ENCODE measurements at places on chromosomes 16 and 17. TPM values are rescaled to one million over a fixed set of nuclear protein-coding genes. Genes with fewer than 3 reads are reported as not detected.
A peak's percentile ranks its signal among the peaks of the same experiment; 100 is the strongest.

CLDN7 gene
- 2.4 TPM for total RNA-seq

MMP28 gene
- total RNA-seq, result 127 TPM

C17orf100 gene
- 2.1 TPM for total RNA-seq

IGF2BP1 gene
- total RNA-seq, result not detected

COX6A2 gene
- total RNA-seq, result not detected

CACNG4 gene
- total RNA-seq, result not detected

RCVRN gene
- total RNA-seq, result not detected

DNA sequence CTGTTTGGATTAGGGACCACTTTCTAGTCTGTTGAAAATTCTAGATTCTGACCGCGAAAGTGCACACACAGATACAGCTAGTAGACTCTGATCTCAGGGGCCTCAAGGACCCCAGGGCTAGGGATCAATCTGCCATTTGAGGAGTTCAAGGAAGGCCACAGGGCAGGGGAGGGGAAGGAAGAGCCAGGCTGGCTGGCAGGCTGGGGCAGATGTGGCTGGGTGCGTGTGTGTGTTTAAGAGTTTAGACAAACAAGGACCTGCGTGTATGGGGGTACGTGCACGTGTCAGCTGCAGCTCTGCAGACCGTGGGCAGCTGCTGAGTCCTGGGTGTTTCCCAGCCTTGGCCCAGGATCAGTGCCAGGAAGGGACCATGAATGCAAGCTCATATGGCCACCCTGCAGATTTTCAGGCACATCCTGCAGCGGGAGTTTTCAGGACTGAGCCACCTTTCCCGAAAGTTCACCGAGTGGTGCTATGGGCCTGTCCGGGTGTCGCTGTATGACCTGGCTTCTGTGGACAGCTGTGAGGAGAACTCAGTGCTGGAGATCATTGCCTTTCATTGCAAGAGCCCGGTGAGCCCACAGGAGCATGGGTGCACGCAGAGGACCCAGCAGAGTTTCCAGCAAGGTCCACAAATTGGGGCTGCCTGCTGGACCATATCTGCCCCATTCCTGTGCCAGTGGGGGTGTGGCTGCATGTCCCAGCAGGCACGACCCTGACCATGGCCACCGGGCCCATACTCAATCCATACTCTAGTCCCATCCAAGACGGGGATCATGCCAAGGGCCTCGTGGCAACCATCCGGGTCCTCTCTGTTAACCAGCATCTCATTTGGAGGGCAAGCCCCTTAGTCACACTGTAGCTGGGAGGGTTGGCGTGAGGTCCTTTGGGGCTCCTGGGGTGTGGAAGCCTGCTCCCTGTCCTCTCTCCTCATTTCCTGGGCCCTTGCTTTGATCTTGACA is 10.6 kb downstream of the TRPV2 start:
- H3K4me3 ChIP-seq, result no peak overlapping the region
- DNase-seq, result no peak
- no peaks in the 10 kb centered on the region for H3K36me3 ChIP-seq

DNA sequence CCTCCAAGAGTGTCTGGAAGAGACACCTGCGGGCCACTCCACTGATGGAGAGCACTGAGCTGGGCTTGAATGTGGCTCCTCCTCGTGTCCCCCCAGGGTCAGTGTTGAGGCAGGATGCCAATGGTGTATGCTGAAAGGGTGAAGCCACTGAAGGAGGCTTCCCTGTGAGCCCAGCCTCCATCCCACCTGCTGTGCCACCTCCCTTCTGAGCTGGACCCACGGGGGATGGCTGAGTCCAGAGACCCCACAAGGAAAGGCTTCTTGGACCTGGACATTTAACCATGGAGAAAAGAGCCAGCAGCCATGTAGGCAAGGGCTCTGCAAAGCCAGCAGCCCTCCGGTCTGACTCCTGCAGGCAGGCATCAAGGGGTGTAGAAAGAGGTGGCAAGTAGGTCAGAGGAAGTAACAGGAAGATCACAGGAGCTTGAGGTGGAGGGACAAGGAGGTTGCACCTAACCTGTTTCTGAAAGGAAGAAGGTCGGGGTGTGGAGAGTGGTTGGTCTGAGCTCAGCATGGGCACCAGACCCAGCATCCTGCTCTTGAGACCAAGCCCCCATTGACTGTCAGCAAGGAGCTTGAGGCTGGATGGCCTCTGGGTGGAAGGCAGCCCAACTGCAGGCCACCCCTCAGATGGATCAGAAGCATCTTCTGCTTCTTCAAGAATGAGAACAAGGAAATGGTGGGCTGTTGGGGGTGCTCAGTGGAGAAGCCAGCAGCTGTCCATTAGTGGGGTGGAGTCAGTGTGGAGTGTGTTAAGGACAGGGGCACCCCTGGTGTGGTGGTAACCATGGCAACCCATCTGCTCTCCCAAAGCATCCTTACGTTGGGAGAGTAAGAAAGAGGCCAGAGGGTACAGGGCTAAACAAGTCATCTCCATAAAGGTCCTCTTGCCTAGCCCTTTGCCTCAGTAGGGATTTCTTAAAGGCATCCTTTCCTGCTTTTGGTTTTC is 80.7 kb downstream of the PLD6 start:
- H3K36me3 ChIP-seq, result no peaks in the 10 kb centered on the region
- DNase-seq, result no peak
- peak overlapping the region; percentile 23 for H3K27ac ChIP-seq
- peaks cover 6% of the 10 kb centered on the region for H3K4me1 ChIP-seq

- no peaks in the 10 kb centered on the region for H3K27me3 ChIP-seq
- peaks cover 3% of the 10 kb centered on the region for H3K4me1 ChIP-seq
- no peak overlapping the region for H3K4me3 ChIP-seq
Measured at GRCh38 chr16:24523569-24523968, 15.8 kb upstream of the RBBP6 start.

DNA sequence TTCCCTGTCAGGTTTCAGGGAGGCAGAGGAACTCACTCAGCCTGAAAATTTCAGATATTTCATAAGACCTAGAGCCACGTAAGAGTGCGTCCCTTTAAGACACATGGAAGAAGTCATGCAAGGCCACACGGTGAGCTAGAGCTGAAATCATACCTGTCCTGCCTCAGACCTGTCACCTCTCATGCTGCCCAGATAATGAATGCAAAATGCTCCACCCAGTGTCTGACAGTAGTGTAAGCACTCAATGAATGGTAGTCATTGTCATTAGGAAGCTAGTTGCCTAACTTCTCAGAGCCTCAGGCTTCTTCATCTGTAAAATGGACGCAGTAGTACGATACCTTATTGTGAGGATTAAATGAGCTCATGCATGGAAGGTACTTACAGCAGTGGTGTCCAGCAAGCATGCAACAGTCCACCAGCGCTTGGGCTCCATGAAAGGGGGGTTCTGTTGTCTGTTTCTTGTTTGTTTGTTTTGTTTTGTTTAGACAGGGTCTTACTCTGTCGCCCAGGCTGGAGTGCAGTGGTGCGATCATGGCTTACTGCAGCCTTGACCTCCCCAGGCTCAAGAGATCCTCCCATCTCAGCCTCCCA is 60.7 kb downstream of the WSB1 start:
- peak overlapping the region; percentile 96 for H3K27ac ChIP-seq
- H3K4me3 ChIP-seq, result no peak overlapping the region
- no peaks in the 10 kb centered on the region for H3K27me3 ChIP-seq
- no peaks in the 10 kb centered on the region for H3K36me3 ChIP-seq

DNA sequence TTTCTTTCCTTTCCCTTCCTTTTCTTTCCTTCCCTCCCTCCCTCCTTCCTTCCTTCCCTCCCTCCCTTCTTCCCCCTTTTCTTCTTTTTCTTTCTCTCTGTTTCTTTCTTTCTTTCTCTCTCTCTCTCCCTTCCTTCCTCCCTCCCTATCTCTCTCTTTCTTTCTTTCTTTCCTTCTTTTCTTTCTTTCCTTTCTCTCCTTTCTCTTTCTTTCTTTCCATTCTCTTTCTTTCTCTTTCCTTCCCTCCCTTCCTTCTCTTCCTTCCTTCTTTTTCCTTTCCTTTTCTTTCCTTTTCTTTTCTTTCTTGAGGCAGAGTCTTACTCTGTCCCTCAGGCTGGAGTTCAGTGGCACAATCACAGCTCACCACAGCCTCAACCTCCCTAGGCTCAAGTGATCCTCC is 31.0 kb downstream of the DEXI start:
- no peaks in the 10 kb centered on the region for H3K27me3 ChIP-seq
- no peak for DNase-seq
- no peak overlapping the region for H3K27ac ChIP-seq
- H3K36me3 ChIP-seq, result no peaks in the 10 kb centered on the region
- H3K4me1 ChIP-seq, result no peaks in the 10 kb centered on the region
- no peak overlapping the region for H3K4me3 ChIP-seq

GRCh38 chr17:27542841-27543463 is 86.7 kb downstream of the KSR1 start:
- no peak overlapping the region for H3K4me3 ChIP-seq
- no peaks in the 10 kb centered on the region for H3K36me3 ChIP-seq
- DNase-seq, result no peak
- peaks cover 52% of the 10 kb centered on the region for H3K4me1 ChIP-seq
- no peak overlapping the region for H3K27ac ChIP-seq
- H3K27me3 ChIP-seq, result no peaks in the 10 kb centered on the region

DNA sequence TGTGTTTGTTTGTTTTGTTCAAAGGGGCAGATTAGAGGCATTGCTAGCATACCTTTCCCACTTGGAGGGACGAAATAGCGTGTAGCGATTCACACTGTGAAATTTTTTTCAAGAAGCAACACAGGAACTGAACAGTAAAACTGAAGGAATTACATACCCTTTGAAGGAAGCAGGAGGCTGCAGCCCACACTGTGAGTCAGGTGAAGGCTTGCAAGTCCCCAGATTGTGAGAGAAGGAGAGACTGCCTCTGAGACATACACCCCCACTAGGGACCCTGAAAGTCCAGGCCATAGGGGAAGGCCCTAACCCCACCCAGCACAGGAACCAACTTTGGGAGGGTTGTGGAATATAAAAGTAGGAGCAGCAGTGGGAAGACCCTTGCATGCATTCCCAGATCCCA is 69.6 kb upstream of the HS3ST3A1 start:
- H3K4me3 ChIP-seq, result no peak overlapping the region
- no peaks in the 10 kb centered on the region for H3K27me3 ChIP-seq
- DNase-seq, result no peak
- no peaks in the 10 kb centered on the region for H3K36me3 ChIP-seq

DNA sequence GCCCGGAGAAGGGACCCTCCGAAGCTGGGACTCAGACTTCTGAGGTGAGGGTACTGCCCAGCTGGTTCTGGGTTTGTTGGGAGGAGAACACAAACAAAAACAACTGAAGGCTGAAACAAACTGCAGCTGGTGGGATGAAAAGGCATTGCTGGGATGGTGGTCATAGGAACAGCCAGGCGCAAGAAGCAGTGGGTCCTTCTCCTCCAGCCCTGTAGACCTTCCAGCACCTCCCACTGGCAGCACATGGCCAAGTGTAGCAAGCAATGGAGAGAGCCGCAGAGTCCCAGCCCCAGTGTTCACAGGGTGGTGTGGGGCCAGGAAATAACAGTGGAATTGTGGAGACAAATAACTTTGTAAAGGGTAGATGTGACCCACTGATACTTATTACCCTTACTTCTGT is 48.7 kb upstream of the FOXJ1 start:
- no peak overlapping the region for H3K4me3 ChIP-seq
- no peaks in the 10 kb centered on the region for H3K27me3 ChIP-seq
- DNase-seq, result no peak

DNA sequence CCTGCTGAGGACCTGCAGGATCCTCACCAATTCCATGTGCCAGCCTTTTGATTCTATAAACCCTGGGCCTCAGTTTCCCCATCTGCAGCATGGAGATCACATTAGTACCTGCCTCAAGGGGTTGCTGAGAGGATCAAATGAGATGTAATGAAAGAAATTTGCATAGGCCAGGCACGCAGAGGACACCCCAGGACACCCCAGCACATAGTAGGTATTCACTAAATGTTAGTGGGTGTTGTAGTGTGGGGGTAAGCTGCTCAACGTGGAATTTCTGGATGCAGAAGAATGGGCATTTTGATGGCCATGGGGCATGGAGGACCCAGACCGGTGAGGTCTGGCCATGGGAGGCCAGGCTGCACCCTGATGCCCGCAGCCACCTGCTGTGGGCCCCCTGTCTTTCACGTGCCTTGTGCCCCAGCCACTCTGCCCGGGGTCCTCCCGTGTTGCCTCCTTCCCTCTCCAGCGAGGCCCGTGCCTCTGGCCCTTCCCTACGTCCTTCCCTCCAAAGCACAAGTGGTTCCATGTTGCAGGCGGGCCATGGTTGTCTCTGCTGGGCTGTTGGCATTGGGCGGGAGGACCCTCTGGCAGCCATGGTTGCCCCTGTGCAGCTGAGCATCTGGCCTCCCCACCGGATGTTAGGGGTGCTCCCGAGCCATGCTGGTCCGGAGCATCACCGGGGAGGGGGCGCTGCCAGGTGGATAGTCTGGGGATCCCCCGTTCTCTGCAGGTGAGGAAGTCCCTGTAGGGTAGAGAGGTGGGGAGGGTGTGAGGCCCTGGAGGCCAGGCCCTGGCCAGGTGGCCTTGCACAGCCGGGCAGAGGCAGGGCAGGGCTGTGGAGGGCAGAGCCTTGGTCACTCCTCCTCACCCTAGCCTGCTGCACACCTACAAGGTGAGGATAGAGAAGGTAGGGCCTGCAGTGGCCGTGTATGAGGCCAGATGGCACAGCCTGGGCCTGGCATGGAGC is 8.6 kb downstream of the MAP2K3 start:
- no peak overlapping the region for H3K4me3 ChIP-seq
- peaks cover 17% of the 10 kb centered on the region for H3K4me1 ChIP-seq
- no peak for DNase-seq
- H3K27ac ChIP-seq, result no peak overlapping the region

DNA sequence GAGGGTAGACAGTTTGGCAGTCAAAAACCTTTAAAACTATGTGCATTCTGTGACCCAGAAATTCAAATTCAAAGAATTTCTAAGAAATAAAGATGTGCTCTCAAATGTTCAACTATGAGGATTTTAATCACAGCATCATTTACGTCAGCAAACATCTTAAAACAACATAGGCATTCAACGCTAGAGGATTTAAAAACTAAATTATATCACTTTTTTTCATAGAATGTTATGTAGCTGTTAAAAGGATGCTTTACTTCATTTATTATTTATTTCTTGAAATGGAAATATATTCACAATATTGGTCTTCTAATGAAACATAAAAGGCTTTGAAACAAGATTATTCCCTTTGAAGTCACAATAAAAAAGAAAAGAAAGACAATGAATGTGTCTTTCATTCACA is 3.6 kb downstream of the GLP2R start:
- no peak overlapping the region for H3K27ac ChIP-seq
- H3K4me1 ChIP-seq, result no peaks in the 10 kb centered on the region
- no peaks in the 10 kb centered on the region for H3K36me3 ChIP-seq

DNA sequence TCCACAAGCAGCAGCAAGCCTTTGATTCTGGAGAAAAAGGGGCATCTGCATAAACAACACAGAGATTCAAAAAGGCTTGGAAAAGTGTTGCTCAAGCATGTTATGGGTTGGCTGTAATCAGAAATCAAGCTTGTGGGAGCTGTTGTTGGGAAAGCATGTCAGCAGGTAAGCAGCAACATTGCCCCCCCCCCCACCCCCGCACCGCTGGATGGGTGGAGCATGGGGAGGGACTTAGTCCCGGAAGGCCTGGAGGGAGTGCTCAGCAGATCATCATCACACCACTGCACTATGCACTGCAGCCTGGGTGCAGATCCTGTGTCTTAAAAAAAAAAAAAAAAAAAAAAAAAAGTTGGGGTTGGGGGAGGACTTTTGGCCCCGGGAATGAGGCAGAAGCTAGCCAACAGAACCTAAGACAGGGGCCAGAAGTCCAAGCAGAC is 16.8 kb upstream of the AKAP1 start:
- H3K27ac ChIP-seq, result no peak overlapping the region
- no peaks in the 10 kb centered on the region for H3K4me1 ChIP-seq
